ENCODE measurements at places on chromosomes 6 and 20.

DNA sequence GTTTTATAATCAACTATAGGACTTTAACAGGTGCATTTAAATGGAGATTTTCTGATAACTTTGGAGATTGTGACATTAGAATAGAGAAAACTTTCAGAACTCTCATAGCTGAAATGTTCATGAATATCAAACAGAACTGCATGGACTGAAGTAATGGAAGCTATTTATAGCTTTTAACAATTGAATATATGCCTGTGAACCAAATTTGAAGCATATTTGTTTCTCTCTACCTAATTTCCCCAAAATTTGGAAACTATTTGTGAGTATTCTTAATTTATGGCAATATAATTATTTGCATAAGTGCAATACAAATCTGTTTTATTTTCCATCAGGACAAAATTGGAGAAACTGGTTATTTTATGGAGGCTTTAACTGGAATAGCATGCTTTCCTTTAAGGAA is 96.6 kb downstream of the PLG start:
- DNase-seq: no peak

GRCh38 chr6:113489952-113490746 is 367.0 kb upstream of the MARCKS start:
- DNase-seq: no peak

DNA sequence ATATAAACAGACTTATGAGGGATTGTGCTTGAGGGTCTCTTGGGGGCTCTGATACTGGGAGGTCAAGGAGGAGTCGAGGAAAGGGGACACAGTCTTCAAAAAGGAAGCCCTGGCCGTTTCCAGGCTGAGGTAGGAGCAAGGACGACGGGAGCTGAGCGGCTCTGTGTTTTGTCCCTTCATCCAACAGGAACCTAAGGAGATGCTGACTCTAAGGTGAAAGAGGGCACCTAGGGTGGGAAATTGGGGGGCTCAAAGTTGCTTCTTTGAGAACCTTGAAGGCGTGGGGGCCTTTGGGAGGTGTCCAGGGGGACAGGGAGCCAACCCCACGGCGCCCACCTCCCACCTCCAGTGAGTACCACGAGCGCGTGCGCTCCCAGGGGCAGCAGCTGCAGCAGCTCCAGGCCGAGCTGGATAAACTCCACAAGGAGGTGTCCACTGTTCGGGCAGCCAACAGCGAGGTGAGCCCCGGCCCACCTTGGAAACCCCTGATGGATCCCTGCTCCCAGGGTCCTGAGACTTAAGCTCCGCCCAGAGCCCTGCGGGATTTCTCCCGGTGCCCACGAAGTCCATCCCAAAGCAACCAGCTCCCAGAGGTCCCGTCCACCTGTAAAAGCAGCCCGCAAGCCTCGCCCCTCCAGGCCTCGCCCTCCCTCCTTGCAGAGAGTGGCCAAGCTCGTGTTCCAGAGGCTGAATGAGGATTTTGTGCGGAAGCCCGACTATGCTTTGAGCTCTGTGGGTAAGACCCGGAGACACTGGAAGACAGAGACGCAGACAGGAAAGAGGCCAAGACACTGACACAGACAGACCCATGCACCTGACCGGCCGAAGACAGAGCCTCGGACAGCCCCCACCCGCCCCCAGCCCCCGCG is 2.9 kb downstream of the SPAG4 start:
- no peak for DNase-seq

DNA sequence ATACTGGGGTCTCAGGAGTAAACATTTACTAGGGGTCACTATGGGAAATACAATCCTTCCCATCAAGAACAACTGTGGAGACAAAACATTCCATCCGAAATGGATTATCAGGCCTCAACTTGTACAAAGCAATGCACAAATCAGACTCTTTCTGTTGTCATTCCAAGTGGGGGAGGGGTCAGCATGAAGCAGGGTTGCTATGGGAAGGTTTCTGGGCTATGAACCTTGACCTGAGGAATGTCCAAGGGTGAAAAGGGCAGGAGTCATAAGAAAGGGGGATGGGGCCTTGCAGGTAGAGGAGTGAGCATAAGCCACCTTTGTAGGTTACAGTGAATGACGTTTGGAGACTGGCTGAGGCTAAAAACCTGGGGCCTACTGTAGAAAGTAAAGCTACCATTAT is 3.1 kb downstream of the METTL24 start:
- DNase-seq: no peak

GRCh38 chr20:31560746-31561598 is 44.1 kb upstream of the ID1 start:
- peak; percentile 86 for DNase-seq

DNA sequence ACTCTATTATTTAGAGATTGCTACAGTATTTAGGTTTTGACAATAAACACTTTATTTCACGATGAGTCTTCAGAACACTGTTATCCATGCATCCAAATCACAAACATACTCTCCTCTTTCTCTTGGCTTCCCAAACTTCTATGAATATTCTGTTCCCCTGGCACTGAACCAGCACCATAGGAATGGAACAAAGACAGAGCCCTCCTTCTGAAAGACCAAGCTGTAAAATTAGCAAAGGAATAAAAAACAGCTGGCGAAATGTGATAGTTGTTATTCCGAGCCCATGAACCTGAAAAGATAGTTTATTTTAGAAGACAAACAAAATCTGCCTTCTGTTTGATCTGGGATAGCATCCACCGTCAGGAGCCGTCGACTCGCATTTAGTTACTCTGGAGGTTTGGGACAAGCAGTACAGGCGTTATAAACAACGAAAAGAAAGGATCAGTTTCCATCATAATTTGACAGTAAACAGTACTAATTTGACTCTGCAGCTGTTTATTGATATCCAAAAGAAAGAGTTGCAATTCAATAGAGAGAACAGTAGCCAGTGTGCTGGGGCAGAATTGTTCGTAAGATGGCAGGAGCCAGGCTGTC is 161.4 kb downstream of the CLIC5 start:
- DNase-seq: no peak

- DNase-seq: peak; percentile 23
Measured at GRCh38 chr6:112311950-112312547, 35.1 kb upstream of the RFPL4B start.

- no peak for DNase-seq
Measured at GRCh38 chr6:136752554-136752953, 39.7 kb downstream of the MAP3K5 start.

Measured in inflammatory macrophage treated with lipopolysaccharide for 4 hours (primary cell).